Lower lobe of right lung (tissue), 2 donors: ENCODE measurements at places on chromosomes 16 and 17. TPM values are rescaled to one million over a fixed set of nuclear protein-coding genes. Genes with fewer than 3 reads are reported as not detected.

The TEX19 gene
- total RNA-seq = not detected

DNA sequence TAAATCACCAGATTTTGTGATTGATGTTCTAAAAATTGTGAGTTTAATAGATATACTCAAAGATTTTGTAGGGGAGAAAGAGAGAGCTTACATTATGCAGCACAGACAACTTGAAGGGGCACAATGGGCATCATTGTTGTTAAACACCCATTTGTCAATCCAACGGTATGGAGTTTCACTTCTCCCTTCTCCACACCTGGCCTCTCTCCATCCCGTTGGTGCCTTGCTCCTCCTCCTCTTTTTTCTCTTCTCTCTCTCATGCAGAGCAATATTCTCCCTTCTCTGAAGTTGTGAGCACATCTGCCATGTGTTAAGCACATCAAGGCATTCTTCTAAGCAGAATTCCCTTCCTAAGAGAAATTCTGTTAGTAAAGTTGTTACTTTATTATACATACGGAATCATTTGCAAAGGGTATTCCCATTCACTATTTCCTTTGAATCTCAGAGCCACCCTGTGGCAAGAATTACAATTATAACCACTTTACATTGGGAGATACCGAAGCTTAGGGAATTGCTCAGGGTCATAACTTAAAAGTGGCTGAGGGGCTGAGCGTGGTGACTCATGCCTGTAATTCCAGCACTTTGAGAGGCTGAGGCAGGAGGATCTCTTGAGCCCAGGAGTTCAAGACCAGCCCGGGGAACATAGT, 40.5 kb upstream of the SKAP1 start:
- no peak for DNase-seq

DNA sequence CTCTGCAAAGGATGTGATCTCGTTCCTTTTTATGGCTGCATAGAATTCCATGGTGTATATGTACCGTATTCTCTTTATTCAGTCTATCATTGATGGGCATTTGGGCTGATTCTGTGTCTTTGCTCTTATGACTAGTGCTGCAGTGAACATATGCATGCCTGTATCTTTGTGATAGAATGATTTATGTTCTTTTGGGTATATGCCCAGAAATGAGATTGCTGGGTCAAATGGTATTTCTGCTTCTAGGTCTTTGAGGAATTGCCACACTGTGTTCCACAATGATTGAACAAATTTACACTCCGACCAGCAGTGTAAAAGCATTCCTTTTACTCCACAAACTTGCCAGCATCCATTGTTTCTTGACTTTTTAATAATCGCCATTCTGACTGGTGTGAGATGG, 60.2 kb upstream of the ADORA2B start:
- DNase-seq = no peak

The ASPA gene
- 8.2 TPM for total RNA-seq

DNA sequence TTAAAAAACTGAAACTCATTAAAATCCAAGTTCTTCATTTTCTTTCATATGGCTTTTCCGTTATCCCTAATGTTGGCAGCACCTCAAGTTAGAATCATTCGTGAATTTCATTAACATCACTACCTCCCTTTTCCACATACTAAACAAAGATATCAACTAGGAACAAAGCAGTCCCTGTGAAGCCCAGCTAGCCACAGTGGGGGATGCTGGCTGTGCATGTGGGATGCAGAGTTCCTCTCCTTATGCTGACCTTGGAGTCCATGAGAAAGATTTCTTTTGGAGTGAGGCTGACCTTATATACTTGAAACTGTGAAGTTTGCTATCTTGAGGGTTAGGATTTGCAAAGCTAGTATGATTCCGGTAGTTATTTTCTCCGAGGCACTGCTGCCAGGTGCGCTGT, 117.6 kb downstream of the TANGO6 start:
- DNase-seq = no peak
